ENCODE measurements at places on chromosomes 13 and 19.

DNA sequence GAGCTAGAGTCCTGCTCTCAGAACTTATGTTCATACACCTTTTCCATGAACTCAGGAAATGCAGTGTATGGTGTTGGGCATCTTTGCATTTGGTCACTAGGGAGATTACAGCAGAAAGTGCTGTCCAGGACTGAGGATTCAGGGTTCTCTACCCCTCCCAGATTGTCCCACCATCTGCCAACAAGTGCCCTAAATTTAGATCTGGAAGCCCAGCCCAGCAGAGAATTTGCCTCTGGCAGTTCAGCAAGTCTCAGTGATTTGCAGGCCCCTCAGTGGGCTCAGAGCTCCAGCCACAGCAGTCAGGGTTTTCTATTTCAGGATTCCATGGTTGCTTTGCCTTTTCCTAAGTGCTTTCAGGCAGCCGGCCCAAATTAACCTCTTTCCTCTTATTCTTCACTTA is 23.4 kb downstream of the CNFN start:
- no peak for DNase-seq

DNA sequence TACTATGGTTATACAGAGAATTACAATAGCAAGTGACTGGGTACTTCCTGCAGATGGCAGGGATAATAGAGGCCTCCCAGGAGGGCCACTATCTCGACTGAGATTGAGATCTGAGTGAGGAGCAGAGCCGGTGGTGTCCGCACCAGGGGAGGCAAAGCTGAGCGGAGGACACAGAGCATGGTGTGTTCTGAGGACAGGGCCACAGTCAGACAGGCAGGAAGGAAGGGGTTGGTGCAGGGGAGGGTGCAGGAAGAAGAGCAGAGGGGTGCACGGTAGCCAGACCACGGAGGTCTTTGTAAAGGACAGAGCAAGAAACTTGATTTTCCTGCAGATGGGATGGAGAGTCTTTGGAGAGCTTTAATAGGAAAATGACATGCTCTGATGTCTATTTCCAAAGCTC is 152.4 kb downstream of the SHISA2 start:
- no peak for DNase-seq

DNA sequence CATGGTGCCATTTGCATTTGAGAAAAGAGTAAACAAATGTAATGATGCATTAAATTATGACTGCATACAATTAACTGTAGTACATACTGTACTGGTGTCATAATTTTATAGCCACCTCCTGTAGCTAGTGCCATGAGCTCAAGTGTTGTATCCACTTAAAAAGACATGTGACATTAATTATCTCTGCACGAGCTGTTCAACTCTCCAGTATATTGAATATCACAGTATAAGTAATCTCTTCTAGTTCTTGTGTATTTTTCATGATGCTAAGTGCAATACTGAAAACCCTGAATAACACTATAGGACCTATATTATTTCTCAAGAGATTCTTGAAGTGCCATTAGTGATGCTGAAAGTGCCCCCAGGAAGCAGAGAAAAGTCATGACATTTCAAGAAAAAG is 387.3 kb downstream of the PCDH17 start:
- DNase-seq: no peak

- no peak for DNase-seq
These were observed 1.2 kb downstream of the F2RL3 start for GRCh38 chr19:16889883-16890460.

DNA sequence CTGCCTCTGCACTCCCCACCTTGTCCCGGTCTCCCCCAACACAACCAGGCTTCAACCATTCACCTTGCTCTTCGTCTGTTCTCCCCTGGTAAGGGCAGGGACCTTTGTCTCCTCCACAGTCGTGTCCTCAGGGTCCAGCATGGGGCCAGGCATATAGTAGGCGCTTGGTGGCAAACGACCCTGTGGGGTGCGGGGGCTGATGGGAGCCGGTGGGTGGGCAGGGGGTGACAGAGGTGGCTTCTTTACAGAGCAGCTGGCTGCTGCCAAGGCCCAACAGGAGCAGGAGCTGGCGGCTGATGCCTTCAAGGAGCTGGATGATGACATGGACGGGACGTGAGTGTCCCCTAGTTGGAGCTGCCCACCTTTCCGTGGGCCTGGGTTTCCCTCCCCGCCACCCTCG is 9.7 kb downstream of the PRKCSH start:
- no peak for DNase-seq

DNA sequence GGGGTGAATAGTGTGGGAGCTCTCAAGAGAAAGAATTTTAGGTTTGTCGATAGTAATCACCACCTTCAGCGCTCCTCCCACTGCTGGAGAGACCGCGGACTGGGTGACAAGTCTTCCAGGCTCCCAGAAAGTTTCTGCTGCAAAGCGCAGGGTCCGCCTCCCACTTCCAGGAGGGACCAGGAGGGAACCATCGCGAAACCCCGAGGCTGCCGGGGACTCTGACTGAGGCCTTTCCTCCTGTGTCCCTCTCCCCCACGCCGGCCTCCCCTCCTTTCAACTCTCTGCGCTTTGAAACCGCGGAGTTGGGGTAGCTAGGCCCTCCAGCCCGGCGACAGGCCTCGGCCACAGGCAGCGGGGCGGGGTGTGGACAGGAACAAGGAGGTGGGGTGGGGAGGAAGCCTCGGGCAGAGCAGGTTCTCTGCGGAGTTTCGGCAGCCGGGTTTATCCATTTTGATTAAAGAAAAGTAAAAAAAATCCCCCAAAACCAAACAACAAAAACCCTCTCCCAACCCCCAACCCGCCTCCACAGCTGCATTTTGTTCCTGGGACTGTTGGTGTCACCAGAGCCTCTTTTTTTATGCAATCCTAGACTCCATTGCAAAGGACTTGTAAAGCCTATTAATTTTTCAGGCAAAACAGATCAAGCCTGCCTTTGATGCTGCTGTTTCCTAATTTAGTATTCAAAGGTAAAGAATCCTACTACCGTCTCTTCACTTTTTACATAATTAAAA is 157.2 kb downstream of the TM9SF2 start:
- DNase-seq: peak; percentile 70

- no peak for DNase-seq
These were observed 28.0 kb downstream of the SIAH3 start for GRCh38 chr13:45823583-45823982.

DNA sequence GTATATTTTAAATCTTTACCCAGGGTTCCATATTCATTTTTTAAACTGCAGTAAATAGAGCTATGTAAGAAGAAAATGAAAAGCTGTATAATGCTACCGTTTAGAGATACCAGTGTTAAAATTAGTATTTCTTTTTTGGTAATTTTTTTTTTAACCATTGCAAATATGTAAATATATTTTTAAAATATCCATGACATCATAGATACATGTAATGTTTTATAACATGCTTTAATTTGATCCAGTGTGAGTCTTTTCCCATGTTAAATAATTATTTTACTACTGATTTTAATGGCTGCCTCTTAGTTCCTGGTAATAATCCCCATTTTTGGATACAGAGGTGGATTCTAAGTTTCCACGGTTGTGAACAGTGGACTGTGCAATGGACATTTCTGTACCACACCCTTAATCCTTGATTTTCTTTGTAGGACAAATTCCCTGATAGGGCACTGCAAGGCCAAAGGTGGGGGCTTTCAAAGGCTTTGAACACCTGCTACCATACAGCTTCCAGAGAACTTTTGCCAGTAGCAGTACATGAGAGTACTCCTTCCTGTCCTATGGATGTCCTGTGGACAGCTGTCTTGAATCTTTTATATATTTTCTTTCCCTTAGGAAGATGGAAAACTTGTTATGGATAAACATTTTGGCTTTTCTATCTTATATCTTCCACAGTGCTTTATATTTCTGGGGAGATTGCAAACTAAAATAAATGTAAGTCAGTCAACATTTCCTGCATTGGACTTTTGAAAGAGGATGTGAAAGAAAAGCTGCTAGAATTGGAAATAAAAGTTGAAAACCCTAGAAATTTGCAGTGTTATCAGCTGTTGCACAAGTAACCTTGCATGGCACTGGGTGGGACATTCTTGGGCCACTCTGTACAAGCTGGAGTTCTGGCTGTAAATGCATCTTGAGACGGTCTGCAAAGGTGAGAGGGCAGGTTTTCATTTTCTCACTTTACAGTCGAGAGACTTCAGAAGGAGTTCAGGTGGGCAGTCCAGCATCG is 46.8 kb downstream of the ARHGEF7 start:
- no peak for DNase-seq

- no peak for DNase-seq
These were observed 88.8 kb downstream of the ZNF429 start for GRCh38 chr19:21593934-21594820.

GRCh38 chr13:31138515-31138914 is 23.2 kb downstream of the HSPH1 start:
- DNase-seq: no peak

DNA sequence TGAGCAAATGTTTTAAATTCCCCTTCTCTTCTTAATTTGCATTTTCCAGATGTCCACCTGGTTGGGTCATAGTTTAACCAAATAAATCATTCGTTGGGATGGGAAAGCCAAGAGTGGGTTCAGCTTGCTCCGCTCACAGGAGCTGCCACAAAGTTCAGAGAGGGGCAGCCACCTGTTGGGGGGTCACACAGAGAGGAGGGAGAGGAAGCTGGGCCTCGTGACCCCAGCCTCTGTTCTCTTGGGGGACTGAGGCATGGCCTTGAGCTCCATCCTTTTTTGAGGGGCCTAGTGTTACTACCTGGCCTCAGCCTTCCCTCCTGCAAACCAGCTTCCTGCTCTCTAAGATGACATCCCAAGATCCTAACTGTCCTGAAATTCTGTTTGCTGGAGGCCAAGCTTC is 2.5 kb downstream of the MEF2B start:
- no peak for DNase-seq

DNA sequence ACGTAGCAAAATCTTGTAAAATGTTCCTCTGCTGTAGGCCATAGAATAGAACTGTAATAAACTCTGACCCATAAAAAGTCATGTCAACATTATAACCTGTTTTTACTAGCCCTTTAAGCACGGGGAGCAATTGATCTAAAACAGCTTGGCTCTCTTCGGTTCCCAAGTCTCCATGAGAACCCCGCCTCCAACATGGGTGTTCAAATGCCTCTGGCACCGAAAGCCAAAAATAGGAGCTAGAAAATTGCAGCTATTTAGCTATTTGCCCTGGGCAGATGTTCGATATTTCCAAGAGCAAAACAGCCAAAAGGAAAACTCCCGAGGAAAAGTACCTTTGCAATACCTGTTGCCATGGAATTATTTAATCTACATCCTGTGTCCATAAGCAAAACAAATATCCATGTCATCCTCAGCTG is 563.1 kb downstream of the EFNB2 start:
- no peak for DNase-seq

GRCh38 chr19:43682824-43683661 is 13.1 kb upstream of the PLAUR start:
- DNase-seq: no peak

DNA sequence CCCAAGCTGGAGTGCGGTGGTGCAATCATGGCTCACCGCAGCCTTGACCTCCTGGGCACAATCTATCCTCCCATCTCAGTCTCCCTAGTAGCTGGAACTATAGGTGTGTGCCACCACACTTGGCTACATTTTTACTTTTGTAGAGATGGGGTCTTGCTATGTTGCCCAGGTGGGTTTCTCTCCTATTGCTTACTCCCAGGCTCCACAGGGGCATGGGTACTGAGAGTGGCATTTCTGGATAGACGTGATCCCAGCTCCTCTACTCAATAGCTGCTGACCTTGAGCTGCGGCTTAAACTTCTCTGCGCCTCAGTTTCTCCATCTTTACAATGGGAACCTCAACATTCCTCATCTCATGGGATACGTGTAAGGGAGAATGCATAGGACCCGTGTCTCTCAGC is 11.6 kb downstream of the MVB12A start:
- no peak for DNase-seq

DNA sequence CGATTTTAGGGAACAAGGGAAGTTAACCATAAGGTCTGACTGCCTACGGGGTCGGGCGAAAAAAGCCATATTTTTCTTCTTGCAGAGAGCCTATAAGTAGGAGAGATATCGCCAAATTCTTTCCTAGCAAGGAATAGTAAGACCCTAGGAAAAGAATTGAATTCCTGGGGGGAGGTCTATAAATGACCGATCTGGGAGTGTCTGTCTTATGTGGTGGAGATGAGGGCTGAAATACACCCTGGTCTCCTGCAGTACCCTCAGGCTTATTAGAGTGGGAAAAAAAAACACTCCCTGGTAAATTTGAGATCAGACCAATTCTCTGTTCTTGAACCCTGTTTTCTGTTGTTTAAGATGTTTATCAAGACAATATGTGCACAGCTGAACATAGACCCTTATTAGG is 447.5 kb upstream of the ATXN8OS start:
- no peak for DNase-seq

DNA sequence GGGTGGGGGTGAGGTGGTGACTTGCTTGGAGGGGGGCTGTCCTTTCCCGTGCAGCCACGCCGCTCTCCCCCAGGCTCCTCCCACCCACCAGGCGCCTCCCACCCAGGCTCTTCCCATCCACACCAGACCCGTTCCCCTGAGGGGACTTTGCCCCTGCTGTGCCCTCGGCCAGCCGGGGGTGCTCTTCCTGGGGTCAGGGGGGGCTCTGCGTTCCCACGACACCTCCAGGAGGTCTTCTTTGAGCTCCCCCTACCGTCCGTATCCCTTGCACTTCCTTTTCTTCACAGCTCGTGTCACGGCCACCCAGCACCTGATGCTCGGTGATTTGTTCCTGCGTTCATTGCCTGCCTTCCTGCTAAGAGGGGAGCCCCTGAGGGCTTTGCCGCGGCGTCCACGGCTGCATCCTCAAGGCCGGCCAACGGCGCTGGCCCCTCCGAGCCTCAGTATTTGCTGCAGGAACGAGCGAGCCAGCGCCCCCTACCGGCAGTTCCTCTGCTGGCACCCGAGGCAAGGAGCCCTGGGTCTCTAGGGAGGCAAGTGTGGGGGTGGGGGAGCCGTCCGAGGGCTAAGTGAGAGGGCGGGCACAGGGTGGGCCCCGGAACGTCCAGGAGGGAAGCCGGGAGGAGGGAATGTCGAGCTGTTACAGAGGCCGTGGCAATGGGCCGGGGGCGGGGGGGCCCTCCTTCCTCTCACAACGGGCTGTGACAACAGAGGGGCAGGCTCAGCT is 11.8 kb downstream of the LRRC4B start:
- DNase-seq: peak; percentile 77

DNA sequence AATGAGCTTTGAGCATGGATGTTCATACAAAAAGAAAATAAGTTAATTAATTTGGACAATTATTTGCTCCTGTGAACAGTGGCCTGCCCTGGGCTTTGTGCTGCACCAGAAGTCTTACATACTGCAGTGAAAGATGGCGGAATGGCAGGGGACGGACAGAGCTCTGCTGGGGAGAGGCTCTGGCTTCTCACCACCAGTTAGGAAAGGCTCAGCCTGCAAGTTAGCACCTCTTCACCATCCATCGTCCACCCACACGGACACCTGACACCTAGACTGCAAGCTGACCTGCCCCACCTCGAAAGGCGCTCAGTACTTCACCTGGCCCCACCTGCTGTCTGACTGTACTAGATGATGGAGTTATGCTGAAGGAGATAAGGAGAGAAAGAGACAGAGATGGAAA is 203.9 kb upstream of the IRS2 start:
- no peak for DNase-seq

- DNase-seq: no peak
These were observed 15.5 kb downstream of the ZNF610 start for GRCh38 chr19:52351512-52351911.

- no peak for DNase-seq
These were observed 36.6 kb upstream of the IL17D start for GRCh38 chr13:20666948-20667347.

All from muscle of back (tissue), 13 donors.